CD14-positive monocyte (primary cell): ENCODE measurements at places on chromosomes 2 and 18.
A peak's percentile ranks its signal among the peaks of the same experiment; 100 is the strongest.

GRCh38 chr18:79507076-79507545 is 111.4 kb downstream of the NFATC1 start:
- H3K4me3 ChIP-seq, result peak overlapping the region; percentile 67
- H3K27ac ChIP-seq, result no peak overlapping the region
- peaks cover 39% of the 10 kb centered on the region for H3K4me1 ChIP-seq
- DNase-seq, result no peak
- H3K36me3 ChIP-seq, result no peaks in the 10 kb centered on the region
- peaks cover 5% of the 10 kb centered on the region for H3K27me3 ChIP-seq

GRCh38 chr18:63249771-63250170 is 69.8 kb downstream of the BCL2 start:
- H3K4me3 ChIP-seq, result no peak overlapping the region

DNA sequence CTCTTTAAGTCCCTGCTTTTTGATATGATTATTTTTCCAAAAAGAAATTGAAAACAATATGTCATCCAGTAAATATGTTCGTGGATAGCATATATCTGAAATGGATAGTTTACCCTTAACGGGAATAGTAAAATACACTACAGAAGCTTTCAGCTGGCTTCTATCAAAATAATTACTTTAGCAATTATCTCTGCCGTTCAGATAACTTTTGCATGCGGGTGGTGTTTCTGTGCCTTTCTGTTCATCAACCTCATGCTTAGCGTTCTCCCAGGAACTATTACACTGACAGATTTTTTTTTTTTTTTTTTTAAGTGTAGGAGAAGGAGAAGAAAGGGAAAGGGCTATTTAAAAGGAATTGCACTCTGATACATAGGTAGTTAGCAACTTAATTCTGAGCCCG is 53.6 kb downstream of the TSHZ1 start:
- H3K4me1 ChIP-seq, result peaks cover 7% of the 10 kb centered on the region
- no peak overlapping the region for H3K27ac ChIP-seq
- no peaks in the 10 kb centered on the region for H3K27me3 ChIP-seq
- H3K36me3 ChIP-seq, result no peaks in the 10 kb centered on the region
- no peak overlapping the region for H3K4me3 ChIP-seq
- no peak for DNase-seq

- no peak for DNase-seq
- no peaks in the 10 kb centered on the region for H3K4me1 ChIP-seq
- no peak overlapping the region for H3K27ac ChIP-seq
- H3K27me3 ChIP-seq, result no peaks in the 10 kb centered on the region
- H3K4me3 ChIP-seq, result no peak overlapping the region
- no peaks in the 10 kb centered on the region for H3K36me3 ChIP-seq
These were observed 30.9 kb upstream of the SULT1C4 start for GRCh38 chr2:108346827-108347226.

GRCh38 chr2:10846110-10846861 is 33.7 kb upstream of the PDIA6 start:
- no peak overlapping the region for H3K27ac ChIP-seq
- H3K4me3 ChIP-seq, result no peak overlapping the region
- peaks cover 3% of the 10 kb centered on the region for H3K27me3 ChIP-seq
- H3K4me1 ChIP-seq, result no peaks in the 10 kb centered on the region
- H3K36me3 ChIP-seq, result no peaks in the 10 kb centered on the region

DNA sequence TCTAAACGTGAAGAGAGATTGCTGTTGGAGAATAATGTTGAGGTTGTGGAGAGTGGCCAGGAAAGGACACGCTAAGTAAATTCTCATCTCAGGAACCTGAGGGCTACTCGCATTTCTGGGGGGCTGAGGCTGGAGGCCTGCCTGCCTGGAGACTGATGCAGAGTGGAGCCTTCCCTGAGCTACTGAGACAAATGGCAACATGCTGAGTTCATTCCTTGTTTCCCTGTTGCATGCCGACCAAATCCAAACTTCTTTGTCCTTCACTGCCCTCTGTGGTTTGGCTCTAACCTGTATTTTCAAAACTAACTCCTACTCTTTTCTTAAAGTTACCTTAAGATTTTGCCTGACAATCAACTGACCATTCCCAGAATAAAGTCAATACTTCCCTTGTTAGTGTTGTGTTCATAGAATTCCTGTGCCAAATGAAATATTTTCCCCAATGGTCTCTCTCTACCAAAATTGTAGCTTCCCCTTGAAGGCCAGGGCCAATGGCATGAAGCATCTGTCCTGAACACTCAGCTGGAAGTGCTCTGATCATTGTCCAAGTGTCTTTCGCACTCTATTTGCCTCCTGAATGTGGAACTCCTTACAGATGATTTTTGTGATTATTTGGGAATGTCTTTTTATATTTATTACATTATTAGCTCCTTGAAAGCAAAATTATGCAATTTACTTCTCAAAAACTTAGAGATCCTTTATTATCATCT is 1085.6 kb downstream of the SOCS6 start:
- H3K27ac ChIP-seq, result no peak overlapping the region
- no peak for DNase-seq
- no peaks in the 10 kb centered on the region for H3K4me1 ChIP-seq
- no peaks in the 10 kb centered on the region for H3K27me3 ChIP-seq

GRCh38 chr2:152097290-152097800 is 1.5 kb downstream of the CACNB4 start:
- H3K27ac ChIP-seq, result no peak overlapping the region
- H3K36me3 ChIP-seq, result no peaks in the 10 kb centered on the region
- peak; percentile 12 for DNase-seq
- peaks cover 20% of the 10 kb centered on the region for H3K4me1 ChIP-seq
- H3K27me3 ChIP-seq, result peaks cover 22% of the 10 kb centered on the region
- peak overlapping the region; percentile 83 for H3K4me3 ChIP-seq

- H3K27ac ChIP-seq, result no peak overlapping the region
- peaks cover 42% of the 10 kb centered on the region for H3K4me1 ChIP-seq
- no peak overlapping the region for H3K4me3 ChIP-seq
- peak; percentile 80 for DNase-seq
- H3K27me3 ChIP-seq, result no peaks in the 10 kb centered on the region
These were observed 8.9 kb downstream of the TEX44 start for GRCh38 chr2:231601356-231602229.

- H3K27ac ChIP-seq, result no peak overlapping the region
- H3K4me3 ChIP-seq, result no peak overlapping the region
- no peaks in the 10 kb centered on the region for H3K36me3 ChIP-seq
- H3K27me3 ChIP-seq, result peaks cover 3% of the 10 kb centered on the region
- no peaks in the 10 kb centered on the region for H3K4me1 ChIP-seq
- no peak for DNase-seq
These were observed 20.8 kb downstream of the LHCGR start for GRCh38 chr2:48734576-48735303.

DNA sequence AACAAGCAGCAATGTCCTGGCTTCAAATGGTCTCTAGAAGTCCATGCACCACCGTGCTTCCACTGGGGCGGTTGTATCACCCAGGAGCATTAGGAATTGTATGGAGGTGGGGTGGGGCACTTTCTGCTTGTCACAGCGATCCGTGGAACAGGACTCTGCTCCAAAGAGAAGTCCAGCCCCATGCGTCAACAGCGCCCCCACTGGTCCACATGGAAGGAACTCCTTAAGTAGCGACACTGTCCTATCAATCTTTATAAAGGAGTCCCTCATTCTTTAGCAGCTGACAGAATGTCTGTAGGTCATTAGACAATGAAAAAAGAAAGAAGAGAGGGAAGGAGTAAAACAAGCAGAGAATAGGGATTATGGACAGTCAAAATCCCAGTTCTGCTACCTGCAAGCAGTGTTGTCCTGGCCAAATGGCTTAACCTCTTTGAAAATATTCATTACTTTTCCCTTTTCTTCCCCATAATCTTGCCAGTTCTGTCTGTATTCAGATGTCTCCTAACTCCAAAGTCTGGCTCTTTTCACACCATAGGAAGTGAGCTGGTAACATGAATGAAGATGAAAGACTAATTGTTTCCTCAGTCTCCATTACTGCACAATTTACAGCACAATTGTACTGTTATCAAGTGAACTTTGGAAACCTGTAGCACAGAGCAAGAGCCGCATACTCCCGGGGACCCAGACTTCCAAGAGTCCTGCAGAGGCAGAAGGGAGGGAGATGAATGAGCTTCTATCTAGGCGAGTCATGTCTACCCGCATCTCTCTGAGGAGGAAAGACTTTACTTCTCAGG is 9.9 kb downstream of the NFE2L2 start:
- no peak overlapping the region for H3K4me3 ChIP-seq
- H3K27ac ChIP-seq, result no peak overlapping the region
- peaks cover 30% of the 10 kb centered on the region for H3K36me3 ChIP-seq
- H3K4me1 ChIP-seq, result peaks cover 76% of the 10 kb centered on the region
- DNase-seq, result no peak

DNA sequence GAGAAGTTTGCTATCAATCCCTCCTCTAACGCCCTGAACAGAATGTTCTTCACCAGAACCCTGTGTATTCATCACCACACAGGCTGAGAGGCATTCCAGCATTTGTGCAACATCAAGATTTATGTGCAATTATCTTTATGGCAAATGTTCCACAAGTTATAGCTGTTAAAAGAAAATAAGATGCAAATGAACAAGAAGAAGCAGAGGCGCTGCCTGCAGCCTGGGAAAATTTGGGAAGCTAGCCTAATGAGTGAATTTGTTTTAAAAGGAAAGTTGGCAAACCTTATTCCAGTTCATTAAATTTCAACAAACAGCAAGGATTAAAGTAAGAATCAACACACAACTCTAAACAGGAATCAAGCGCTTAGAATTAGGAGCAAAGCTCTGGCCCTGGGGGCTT is 5.3 kb downstream of the TPO start:
- DNase-seq, result no peak
- H3K27me3 ChIP-seq, result no peaks in the 10 kb centered on the region
- H3K27ac ChIP-seq, result no peak overlapping the region
- H3K4me3 ChIP-seq, result no peak overlapping the region
- H3K36me3 ChIP-seq, result no peaks in the 10 kb centered on the region

DNA sequence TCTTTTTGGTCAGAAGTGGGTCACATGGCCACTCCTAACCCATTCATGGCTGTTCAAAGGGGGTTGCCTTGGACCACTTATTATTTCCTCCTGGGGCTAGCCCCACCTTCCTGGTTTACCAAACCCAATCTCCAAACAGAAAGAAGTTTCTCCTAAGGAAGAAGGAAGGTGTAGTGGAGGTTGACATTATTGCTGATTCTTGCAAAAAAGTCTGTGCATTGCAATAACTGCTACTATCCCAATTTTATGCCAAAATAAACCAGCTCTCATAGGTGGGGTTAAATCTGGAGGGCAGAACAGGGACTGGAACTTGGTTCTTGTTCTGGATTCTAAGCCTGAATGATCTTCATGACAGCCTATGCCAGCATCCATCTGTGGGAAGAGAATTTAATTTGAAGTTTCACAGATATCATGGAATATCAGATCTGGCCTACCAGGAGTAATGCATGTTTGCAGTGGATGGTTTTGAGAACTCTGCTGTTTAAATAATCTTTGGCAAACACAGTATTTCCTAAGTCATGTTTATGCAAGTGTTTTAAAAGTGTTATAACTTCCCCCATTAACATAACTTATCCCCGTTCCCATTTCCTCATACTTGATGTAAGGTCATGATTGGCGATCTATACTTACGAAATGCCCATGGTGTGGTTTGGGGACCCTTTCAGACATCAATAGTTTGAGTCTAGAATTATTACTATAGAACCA is 11.9 kb downstream of the ANXA4 start:
- peaks cover 48% of the 10 kb centered on the region for H3K4me1 ChIP-seq
- no peaks in the 10 kb centered on the region for H3K27me3 ChIP-seq
- no peak overlapping the region for H3K4me3 ChIP-seq

DNA sequence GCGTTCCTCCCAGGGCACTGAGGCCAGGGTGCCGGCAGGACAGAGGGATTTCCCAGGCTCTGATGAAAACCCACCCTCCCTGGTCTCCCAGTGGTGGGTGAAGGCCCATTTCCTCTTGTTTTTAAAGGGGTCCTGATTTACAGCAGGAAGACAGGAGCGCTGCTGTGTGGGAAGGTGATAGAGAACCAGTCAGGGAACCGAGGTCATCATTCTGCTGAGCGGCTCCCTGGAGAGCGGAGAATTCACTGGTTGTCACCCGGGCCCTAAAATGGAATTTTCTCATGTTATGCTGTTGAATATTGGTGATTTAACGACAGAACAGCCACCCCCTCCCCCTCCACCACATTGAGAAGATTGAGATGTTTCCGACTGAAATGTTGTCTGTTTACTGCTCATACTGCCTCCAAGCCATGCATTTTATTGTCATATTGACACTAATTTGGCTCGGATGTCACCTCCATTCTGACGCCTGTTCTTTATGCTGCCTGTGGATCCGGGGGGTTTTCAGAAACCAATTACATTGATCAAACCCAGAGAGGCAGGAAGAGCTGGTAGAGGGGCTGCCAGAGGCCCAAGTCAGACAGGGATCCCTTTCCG is 225.2 kb downstream of the GLI2 start:
- no peak for DNase-seq
- no peak overlapping the region for H3K27ac ChIP-seq
- H3K36me3 ChIP-seq, result no peaks in the 10 kb centered on the region
- no peaks in the 10 kb centered on the region for H3K4me1 ChIP-seq

GRCh38 chr2:23719716-23720115 is 207.2 kb downstream of the ATAD2B start:
- no peak for DNase-seq
- peaks cover 10% of the 10 kb centered on the region for H3K36me3 ChIP-seq
- no peaks in the 10 kb centered on the region for H3K27me3 ChIP-seq
- no peak overlapping the region for H3K27ac ChIP-seq
- H3K4me1 ChIP-seq, result peaks cover 7% of the 10 kb centered on the region

DNA sequence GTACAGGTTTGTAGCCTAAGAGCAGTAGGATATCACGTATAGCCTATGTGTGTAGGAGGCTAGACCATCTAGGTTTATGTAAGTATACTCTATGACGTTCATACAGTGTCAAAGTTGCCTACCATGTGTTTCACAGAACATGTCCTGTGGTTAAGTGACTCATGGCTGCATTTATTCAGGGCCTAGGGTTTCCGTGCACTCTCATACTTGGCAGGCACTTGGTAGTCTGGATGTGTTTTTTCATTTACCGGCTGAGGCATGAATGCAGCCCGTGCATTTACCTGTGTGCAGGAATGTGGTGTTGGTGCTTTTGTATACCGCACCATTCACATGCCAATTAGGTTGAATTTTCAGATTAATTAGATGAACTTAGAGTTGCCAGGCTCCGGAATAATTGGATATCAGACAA is 43.4 kb downstream of the MYL12B start:
- no peak overlapping the region for H3K4me3 ChIP-seq
- no peaks in the 10 kb centered on the region for H3K36me3 ChIP-seq
- H3K27ac ChIP-seq, result no peak overlapping the region

DNA sequence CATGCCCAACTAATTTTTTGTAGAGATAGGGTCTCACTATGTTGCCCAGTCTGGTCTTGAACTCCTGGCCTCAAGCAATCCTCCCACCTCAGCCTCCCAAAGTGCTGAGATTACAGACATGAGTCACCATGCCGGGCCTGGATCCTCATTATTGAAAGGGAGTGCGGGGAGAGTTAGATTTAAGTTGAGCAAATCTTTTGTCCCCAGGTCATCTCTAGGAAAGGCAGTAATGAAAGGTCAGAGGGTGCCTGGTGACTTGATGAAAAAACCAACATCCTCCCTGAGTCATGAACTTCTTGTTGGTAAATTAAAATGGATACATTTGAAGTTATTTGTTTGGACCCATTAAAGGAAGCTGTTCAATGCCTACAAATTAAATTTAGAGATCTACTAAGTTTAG is 25.1 kb downstream of the STAT4 start:
- H3K27me3 ChIP-seq, result no peaks in the 10 kb centered on the region
- DNase-seq, result no peak
- H3K4me3 ChIP-seq, result no peak overlapping the region
- no peaks in the 10 kb centered on the region for H3K36me3 ChIP-seq

- H3K27ac ChIP-seq, result no peak overlapping the region
- no peaks in the 10 kb centered on the region for H3K4me1 ChIP-seq
- no peak overlapping the region for H3K4me3 ChIP-seq
- H3K36me3 ChIP-seq, result no peaks in the 10 kb centered on the region
- DNase-seq, result no peak
These were observed 532.5 kb upstream of the SLC39A10 start for GRCh38 chr2:195124391-195125079.
